Stimulated activated CD4-positive, alpha-beta T cell treated with anti-CD3 and anti-CD28 coated beads, Interleukin-4, amount 100 ng/mL, for 4 hours (primary cell): ENCODE measurements at places on chromosomes 5 and 9.

- DNase-seq, result no peak
Observed at GRCh38 chr9:110317911-110318310, 19.8 kb downstream of the TXNDC8 start.

- DNase-seq, result no peak
Observed at GRCh38 chr5:10621832-10622231, 58.0 kb downstream of the ANKRD33B start.

GRCh38 chr9:17630531-17630949 lies 51.7 kb downstream of the SH3GL2 start:
- DNase-seq, result no peak

- no peak for DNase-seq
Observed at GRCh38 chr9:137612741-137613142, 6.1 kb upstream of the EHMT1 start.

GRCh38 chr9:124274226-124274625 lies 16.5 kb downstream of the NEK6 start:
- DNase-seq, result no peak

DNA sequence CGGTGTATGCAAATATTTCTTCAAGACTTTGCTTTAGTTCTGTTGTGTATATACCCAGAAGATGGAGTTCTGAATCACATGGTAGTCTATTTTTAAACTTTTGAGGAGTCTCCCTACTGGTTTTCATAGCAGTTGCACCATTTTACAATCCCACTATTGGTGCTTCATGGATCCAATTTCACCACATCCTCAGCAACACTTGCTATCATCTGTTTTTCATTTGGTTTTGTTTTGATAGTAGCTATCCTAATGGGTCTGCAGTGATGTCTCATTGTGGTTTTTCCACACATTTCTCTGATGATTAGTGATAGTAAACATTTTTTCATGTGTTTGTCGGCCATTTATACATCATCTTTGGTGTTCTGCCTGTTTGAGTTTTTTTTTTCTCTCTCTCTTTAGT lies 1339.3 kb downstream of the EFNA5 start:
- DNase-seq, result no peak

GRCh38 chr5:92761585-92761984 lies 819.4 kb downstream of the NR2F1-AS1 start:
- no peak for DNase-seq

GRCh38 chr9:126150411-126151030 lies 176.1 kb upstream of the MVB12B start:
- DNase-seq, result no peak
